Muscle of leg (tissue), 16 donors: ENCODE measurements at places on chromosomes 12 and 14.

DNA sequence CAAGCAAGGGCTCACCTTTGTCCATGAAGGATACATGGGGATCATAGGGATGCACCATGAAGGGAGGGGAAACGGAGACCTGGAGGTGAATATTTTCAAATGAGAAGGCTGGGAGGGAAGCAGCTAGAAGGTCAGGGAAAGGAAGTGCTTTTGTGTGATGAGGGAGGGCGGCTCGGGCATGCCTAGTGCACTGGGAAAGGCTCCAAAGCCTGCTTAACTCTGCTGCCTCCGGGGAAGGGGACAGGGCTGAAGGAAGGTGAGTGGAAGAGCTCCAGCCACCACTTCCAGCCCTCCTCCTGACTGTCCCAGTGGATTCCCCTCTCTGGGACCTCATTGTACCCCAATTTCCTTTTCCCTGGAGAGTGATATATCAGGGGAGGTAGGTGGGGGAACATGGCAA lies 149.4 kb upstream of the PRMT8 start:
- H3K27ac ChIP-seq = no peak overlapping the region
- H3K4me3 ChIP-seq = no peak overlapping the region
- peaks cover 11% of the 10 kb centered on the region for H3K27me3 ChIP-seq
- DNase-seq = no peak
- H3K36me3 ChIP-seq = no peaks in the 10 kb centered on the region

DNA sequence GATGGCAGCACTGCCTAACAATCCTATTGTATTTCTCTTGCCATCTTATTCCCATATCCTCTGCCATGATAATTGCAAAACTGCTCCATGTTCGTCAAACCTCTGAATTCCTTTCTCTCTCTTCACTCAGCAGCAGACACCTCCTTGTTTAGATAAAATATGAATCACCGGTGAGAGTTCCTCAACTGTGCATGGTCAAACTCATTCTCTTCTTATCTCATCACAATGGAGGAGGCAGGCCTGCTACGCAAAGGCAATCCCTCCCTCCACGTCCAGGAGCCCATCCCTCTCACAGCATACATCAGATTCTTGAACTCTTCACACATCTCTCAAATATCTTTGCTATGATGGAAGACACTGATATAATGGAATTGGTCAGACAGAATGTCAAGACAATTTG lies 90.1 kb upstream of the DAAM1 start:
- no peak for DNase-seq
- no peak overlapping the region for H3K27ac ChIP-seq
- H3K4me1 ChIP-seq = no peaks in the 10 kb centered on the region
- H3K27me3 ChIP-seq = no peaks in the 10 kb centered on the region

GRCh38 chr14:99065551-99065950 lies 206.4 kb downstream of the BCL11B start:
- H3K27me3 ChIP-seq = peaks cover 3% of the 10 kb centered on the region
- no peak for DNase-seq

- no peaks in the 10 kb centered on the region for H3K36me3 ChIP-seq
- peak; percentile 54 for DNase-seq
- H3K27me3 ChIP-seq = peaks cover 3% of the 10 kb centered on the region
- peak overlapping the region; percentile 93 for H3K27ac ChIP-seq
- peaks cover 39% of the 10 kb centered on the region for H3K4me1 ChIP-seq
Measured at GRCh38 chr12:49705479-49706134, 1.6 kb downstream of the FMNL3 start.

DNA sequence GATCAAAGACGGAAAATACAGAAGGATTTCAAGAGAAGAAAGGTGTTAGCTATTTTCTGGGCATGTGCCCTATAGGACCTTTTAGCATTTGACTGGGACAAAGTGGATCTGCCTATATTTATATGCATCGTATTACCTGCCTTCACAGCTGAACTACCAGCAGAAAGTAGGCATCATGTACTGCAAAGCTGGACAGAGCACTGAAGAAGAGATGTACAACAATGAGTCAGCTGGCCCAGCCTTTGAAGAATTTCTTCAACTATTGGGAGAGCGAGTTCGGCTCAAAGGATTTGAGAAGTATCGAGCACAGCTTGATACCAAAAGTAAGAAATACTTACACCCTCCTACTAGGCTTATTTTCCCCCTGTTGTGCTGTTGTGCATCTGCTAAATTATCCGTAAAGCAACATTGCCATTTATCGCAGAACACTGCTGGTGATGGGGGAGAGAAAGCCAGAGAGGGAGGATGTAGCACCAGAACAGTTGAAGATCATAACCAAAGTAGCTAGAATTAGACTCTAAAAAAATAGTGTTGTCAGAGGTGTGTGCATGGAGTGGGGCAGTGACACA lies 282.0 kb upstream of the RGS6 start:
- no peaks in the 10 kb centered on the region for H3K27me3 ChIP-seq
- no peaks in the 10 kb centered on the region for H3K4me1 ChIP-seq
- DNase-seq = no peak
- H3K27ac ChIP-seq = peak overlapping the region; percentile 7
- H3K4me3 ChIP-seq = no peak overlapping the region
- no peaks in the 10 kb centered on the region for H3K36me3 ChIP-seq

DNA sequence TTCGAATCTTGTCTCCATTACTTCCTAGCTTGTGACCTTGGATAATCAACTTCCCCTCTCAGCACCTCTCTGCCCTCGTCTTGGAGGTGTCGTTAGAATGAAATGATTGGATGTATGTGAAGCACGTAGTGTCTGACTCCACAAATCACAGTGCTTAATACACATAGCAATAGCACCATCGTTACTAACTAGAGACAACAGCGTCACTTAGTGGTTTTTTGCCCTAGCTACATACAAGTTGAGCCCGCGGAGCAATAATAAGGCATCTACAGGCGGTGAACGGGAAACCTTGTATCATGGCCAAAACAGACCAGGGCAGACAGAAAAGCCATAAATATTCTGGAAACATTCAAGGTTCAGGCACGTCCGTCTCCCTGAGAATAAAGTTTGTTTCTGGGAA lies 154.9 kb downstream of the ASCL4 start:
- peak; percentile 49 for DNase-seq
- no peak overlapping the region for H3K27ac ChIP-seq
- no peaks in the 10 kb centered on the region for H3K4me1 ChIP-seq
- peaks cover 3% of the 10 kb centered on the region for H3K27me3 ChIP-seq
- H3K4me3 ChIP-seq = no peak overlapping the region

GRCh38 chr12:105331805-105332251 lies 1.3 kb downstream of the C12orf75 start:
- no peaks in the 10 kb centered on the region for H3K36me3 ChIP-seq
- H3K4me1 ChIP-seq = peaks cover 9% of the 10 kb centered on the region
- H3K27me3 ChIP-seq = peaks cover 5% of the 10 kb centered on the region
- H3K4me3 ChIP-seq = no peak overlapping the region
- H3K27ac ChIP-seq = no peak overlapping the region

DNA sequence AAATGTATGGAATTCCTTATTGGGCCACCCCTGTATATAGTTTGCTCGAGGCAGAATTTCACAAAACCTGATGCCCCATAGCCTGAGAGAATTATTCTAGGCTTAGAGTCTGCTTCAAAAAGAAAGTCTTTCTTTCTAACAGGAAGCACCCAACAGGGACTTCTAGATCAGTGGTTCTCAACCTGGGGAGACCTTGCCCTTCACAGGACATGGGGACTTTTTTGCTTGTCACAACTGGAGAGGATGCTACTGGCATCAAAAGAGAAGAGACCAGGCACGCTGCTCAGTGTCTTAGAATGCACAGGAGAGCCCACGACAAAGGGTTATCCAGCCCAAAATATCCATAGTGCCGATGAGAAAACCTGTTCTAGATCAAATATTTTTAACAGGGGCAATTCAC lies 18.9 kb downstream of the WSB2 start:
- no peak overlapping the region for H3K27ac ChIP-seq
- no peaks in the 10 kb centered on the region for H3K4me1 ChIP-seq
- no peak overlapping the region for H3K4me3 ChIP-seq
- H3K27me3 ChIP-seq = no peaks in the 10 kb centered on the region

DNA sequence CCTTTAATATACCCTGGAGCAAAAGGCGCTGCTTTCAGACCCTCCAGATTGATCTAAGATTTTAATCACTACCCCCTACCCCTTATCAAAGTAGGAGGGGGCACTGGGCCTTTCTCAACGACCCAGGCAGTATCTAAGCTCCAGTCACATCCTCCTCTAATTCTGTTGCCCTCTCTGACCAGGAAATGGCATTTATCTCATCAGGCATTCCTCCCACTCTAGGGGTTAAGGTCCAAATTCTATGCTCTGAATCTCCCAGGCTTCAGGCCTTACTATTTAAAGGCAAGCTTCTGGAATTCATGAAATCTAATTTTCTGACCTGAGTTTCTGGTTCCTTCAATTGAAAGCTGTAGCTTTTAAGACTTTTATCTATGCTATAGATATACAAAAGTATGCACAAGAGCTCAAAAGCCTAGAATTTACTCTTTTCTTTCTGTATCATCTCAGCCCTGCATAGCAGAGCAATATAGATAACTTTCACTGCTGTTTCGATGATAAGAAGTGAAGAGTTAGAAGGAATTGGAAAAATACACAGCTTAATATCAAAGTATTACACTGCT lies 622.9 kb downstream of the RPS29 start:
- H3K4me1 ChIP-seq = no peaks in the 10 kb centered on the region
- no peaks in the 10 kb centered on the region for H3K27me3 ChIP-seq
- H3K4me3 ChIP-seq = no peak overlapping the region
- no peak for DNase-seq
- no peak overlapping the region for H3K27ac ChIP-seq
- H3K36me3 ChIP-seq = no peaks in the 10 kb centered on the region

DNA sequence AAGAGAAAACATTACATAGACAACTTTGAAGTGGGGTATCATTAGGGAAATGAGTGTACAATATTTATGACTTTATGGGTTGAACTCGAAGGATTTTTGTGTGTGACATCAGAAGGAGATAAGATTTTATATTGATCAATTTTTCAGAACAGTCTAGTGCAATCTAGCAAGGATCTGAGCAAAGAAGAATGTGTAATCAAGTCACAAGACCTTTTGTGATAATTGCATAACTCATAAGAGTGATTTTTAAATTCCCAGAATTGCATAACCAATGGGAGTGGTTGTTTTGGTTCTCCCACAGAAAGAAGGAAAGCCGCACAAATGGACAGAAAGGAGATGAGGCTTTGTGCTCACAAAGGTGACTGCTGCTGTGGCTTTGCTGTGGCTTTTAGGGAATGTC lies 441.8 kb upstream of the FLRT2 start:
- no peaks in the 10 kb centered on the region for H3K4me1 ChIP-seq
- no peaks in the 10 kb centered on the region for H3K27me3 ChIP-seq
- no peak for DNase-seq
- no peaks in the 10 kb centered on the region for H3K36me3 ChIP-seq

DNA sequence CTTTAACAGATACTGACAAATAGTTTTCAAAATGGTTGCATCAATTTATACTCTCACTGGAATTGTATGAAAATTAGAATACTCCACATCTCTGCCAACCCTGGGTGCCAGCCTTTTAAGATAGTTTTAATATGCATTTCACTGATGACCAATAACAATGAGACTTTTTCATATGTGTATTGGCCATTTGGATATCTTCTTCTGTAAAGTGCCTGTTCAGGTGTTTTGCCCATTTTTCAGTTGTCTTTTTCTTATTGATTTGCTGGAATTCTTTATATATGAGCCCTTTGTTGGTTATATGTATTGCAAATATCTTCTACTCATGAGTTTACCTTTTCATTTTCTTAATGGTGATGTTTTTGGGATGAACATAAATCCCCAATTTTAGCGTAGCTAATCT lies 16.7 kb upstream of the RNU6-7 start:
- H3K27ac ChIP-seq = no peak overlapping the region
- H3K36me3 ChIP-seq = no peaks in the 10 kb centered on the region
- H3K4me3 ChIP-seq = no peak overlapping the region
- no peaks in the 10 kb centered on the region for H3K27me3 ChIP-seq
- no peaks in the 10 kb centered on the region for H3K4me1 ChIP-seq

GRCh38 chr12:1836854-1837421 lies 16.6 kb downstream of the LRTM2 start:
- peaks cover 3% of the 10 kb centered on the region for H3K4me1 ChIP-seq
- H3K36me3 ChIP-seq = no peaks in the 10 kb centered on the region
- H3K4me3 ChIP-seq = no peak overlapping the region

GRCh38 chr12:28104316-28104715 lies 85.9 kb upstream of the CCDC91 start:
- H3K27ac ChIP-seq = no peak overlapping the region
- DNase-seq = peak; percentile 46
- no peak overlapping the region for H3K4me3 ChIP-seq

DNA sequence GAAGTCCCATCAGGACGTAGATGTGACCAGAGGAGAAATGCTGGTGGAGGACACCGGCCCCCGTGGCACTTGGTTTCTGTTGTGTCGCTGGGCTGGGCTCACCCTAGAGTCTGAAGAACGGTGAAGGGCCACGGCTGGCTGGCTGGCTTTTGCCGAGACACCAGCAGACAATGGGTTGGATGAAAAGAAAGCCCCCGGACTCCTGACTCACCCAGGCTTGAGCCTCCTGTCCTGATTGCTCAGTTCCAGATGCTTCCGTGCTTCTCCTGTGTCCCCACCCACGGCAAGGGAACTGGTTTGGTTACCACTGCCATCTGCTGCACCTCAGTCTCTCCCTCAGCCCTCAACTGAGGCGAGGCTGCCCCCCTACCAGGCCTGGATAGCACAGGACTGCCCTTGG lies 10.4 kb upstream of the ENDOU start:
- H3K4me3 ChIP-seq = no peak overlapping the region
- no peaks in the 10 kb centered on the region for H3K27me3 ChIP-seq
- peaks cover 51% of the 10 kb centered on the region for H3K4me1 ChIP-seq
- peaks cover 2% of the 10 kb centered on the region for H3K36me3 ChIP-seq
- peak overlapping the region; percentile 11 for H3K27ac ChIP-seq

DNA sequence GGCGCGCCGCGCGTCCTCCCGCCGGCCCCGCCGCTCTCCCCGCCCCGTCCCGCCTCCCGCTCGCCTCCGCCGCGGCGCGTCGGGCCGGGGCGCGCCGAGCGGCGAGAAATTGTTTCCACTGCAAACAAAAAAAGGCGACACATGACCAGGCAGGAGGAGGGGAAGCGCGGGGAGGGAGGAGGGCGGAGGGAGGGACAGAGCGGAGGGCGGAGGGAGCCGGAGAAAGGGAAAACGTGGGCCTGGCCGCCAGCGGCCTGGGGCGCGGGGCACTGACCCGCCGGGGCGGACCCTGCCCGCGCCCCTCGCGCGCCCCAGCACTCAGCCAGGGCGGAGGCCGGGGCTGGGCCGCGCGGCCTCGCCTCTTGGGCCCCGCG lies at the start of gene FOXN3:
TSS of gene FOXN3 (minus strand) at position 143 of the 374 bp plus-strand sequence. CDS start 4,757 bp downstream, outside the sequence.
- DNase-seq = peak; percentile 98
- peaks cover 24% of the 10 kb centered on the region for H3K4me1 ChIP-seq
- H3K27me3 ChIP-seq = no peaks in the 10 kb centered on the region
